ENCODE measurements at places on chromosomes 12 and 14.

- H3K27me3 ChIP-seq, result no peaks in the 10 kb centered on the region
- H3K36me3 ChIP-seq, result no peaks in the 10 kb centered on the region
- H3K4me1 ChIP-seq, result no peaks in the 10 kb centered on the region
These were observed 294.0 kb downstream of the LRFN5 start for GRCh38 chr14:41900644-41901043.

- no peak for DNase-seq
- no peaks in the 10 kb centered on the region for H3K27me3 ChIP-seq
- H3K36me3 ChIP-seq, result no peaks in the 10 kb centered on the region
- no peak overlapping the region for H3K4me3 ChIP-seq
- peaks cover 6% of the 10 kb centered on the region for H3K4me1 ChIP-seq
- no peak overlapping the region for H3K27ac ChIP-seq
These were observed 6.2 kb downstream of the CHST11 start for GRCh38 chr12:104462931-104463339.

DNA sequence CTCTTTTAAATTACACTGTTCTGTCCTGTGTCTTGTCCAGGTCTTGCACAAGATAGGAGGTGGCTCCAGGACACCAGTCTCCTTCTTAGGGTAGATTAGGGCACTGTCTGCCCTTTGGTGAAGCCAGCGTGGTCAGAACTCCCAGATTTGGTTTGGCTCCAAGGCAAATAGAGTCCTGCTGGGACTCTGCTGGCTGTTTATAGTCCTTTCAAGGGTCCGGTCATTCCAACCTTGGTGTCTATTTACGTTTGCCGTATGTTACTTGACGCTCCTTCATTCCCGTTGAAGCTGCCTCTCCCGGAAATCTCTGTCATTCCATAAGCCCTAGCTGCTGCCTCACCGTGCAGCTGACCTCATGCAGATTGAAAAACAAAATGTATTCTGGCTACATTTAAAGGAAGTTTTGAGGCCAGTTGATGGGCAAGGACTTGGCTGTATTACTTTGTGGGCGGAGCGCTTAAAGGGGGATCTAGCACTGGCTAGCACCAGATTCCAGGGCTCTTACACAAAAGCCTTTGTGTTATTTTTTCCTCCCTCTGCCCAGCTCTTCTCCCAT is 180.6 kb downstream of the AKAP6 start:
- no peak overlapping the region for H3K27ac ChIP-seq
- no peak for DNase-seq
- H3K27me3 ChIP-seq, result no peaks in the 10 kb centered on the region

DNA sequence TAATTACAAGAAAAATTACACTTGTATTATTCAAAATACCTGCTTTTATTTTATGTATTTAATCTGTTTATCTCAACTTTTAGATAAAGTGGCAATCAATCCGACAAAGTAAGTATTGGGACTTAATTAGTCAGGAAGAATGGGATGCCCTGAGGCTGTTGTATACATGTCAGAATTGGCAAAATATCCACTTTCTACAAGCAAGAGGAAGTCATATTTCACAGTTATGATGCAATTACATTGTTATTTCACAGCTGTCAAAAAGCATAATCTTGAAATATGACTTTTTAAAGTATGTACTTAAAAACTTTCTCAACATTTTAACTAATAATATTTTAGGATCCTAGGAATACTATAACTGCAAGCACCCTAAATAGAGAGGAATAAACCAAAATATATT is 357.1 kb upstream of the MGAT4C start:
- H3K27ac ChIP-seq, result no peak overlapping the region
- DNase-seq, result no peak
- no peaks in the 10 kb centered on the region for H3K4me1 ChIP-seq
- H3K27me3 ChIP-seq, result no peaks in the 10 kb centered on the region
- no peak overlapping the region for H3K4me3 ChIP-seq

DNA sequence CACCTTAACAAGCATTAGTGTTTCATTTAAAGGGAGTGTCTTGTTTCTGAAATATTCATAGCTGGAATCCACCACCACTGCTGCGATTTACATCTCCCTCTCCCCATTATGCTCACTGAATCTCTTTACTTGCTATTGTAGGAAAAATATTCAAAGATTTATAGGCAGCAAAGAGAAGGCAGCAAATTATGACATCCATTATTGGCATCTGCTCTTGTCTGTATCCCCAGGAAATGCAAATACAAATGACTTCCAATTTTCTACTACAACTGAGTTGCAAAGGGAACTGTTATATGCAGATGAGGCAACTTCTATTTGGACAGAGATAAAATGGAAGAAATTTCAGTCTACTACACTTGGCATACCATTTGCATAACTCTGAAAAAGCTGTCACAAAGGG is 88.4 kb upstream of the PRKD1 start:
- no peak for DNase-seq
- no peak overlapping the region for H3K4me3 ChIP-seq
- H3K27ac ChIP-seq, result no peak overlapping the region
- no peaks in the 10 kb centered on the region for H3K27me3 ChIP-seq

DNA sequence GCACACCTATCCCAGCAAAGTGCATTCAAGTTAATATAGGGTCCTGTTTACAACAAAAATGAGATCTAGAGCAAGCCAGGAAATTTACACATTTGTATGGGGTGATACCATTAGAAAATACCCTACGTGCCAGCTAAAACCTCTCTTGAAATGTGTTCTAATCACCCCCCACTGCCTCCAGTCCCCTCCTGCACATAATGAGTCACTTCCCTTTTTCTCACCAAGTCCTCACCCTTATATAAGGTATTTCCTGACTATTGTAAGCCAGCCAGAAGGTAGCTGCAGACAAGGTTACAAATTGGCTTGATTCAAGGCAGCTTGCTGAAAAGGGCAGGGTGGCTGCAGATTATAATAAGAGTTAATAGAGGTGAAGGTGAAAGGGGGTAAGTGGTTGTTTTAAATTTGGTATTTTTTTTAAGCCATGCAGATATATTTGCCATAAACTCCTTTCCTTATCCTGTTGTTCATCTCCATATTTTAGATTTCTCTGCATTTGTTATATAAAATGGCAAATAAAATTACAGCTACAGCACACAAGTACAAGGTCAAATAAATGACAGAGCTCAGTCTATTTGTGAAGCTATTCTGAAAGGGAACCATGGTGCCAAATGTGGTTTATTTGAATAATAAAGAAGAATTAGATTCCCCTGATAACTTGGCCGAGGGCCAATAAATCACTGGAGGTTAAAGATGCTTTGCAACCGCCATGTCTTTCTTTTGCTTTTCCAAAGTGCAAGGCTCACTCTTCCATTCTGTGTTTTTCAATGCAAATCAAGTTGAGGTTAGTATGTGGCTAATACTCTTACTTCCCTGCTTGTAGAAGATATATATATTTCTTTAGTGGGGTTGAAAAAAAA is 385.9 kb downstream of the EGLN3 start:
- H3K36me3 ChIP-seq, result no peaks in the 10 kb centered on the region
- H3K4me1 ChIP-seq, result peaks cover 10% of the 10 kb centered on the region
- H3K27ac ChIP-seq, result peak overlapping the region; percentile 58
- H3K4me3 ChIP-seq, result no peak overlapping the region
- H3K27me3 ChIP-seq, result no peaks in the 10 kb centered on the region
